ENCODE measurements at places on chromosomes 3 and 15. TPM values are rescaled to one million over a fixed set of nuclear protein-coding genes. Genes with fewer than 3 reads are reported as not detected.

FAH gene
- 28.2 TPM for total RNA-seq

TGM5 gene
- not detected for total RNA-seq

GATA2 gene
- 8.3 TPM for total RNA-seq

DNAJB8 gene
- not detected for total RNA-seq

RAD51 gene
- 0.43 TPM for total RNA-seq
